ENCODE measurements at places on chromosomes 1 and 21.

GRCh38 chr1:28801461-28801860 is 10.5 kb upstream of the OPRD1 start:
- no peak for DNase-seq

- peak; percentile 93 for DNase-seq
Observed at GRCh38 chr1:206503591-206504362, 3.6 kb upstream of the RASSF5 start.

DNA sequence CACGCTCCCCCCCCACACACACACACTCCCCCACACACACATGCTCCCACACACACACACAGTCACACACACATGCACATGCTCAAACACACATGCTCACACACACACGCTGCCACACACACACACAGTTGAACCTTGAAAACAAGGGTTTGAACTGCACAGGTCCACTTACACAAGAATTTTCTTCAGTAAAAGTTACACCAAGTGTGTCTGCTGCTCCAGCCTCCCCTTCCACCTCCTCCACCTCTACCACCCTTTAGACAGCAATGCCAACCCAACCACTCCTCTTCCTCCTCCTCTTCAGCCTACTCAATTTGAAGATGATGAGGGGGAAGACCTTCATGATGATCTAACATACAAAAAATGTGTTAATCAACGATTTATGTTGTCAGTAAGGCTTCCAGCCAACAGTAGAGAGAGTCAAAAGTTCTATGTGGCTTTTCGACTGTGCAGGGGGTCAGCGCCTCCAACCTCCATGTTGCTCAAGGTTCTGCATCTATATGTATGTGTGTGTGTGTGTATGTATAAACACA is 26.8 kb downstream of the HSF2BP start:
- DNase-seq: no peak

DNA sequence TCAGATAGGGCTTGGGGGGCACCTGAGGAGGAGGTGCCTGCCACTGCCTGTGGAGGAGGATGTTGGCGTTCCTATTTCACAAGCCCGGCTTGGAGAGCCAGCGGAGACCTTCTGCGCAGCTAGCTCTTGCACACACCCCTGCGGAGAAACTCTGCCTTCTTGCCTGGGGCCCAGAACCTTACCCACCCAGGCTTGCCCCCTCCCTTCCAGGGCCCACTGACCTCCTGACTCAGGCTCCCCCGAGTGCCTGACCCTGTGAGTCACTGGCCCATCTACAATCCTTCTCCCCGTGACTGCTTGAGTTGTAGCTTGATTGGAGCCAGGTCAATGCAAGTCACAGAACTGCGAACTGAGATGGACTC is 3.4 kb downstream of the HES2 start:
- DNase-seq: no peak

DNA sequence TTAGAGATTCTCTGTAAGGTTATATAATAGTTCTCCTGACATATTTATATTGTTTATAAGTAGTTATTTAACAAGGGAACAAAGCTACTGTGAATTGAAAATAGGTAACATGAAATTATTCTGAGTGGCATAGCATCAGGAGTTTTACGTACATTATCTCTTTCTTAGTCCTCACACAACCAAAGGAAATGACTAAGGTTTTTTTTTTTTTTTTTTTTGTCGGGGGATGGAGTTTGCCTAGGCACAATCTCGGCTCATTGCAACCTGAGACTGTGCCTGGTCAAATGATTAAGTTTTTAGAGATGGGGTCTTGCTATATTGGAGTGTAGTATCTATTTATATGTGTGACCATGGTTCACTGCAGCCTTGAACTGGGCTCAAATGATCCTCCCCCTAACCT is 24.9 kb downstream of the TMED5 start:
- DNase-seq: no peak

GRCh38 chr1:43668956-43669355 is 19.0 kb downstream of the KDM4A start:
- DNase-seq: no peak

DNA sequence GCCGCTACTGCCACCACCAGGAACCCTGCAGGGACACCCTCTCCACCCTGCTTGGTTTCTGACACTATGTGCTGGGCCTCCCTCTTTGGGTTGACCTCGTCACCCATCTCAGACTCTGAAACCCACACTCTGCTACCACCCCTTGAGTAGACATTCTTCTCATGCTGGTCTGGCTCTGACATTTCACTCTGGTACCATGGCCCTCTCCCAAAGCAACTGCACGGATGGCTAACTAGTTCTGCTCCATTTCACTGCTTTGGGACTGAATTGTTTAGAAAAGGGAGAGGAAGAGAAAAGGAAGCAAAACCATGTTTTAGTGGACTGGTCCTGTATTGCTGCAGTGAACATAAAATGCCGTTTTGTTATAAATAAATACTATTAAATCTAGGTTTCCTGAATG is 137.8 kb downstream of the KCNK2 start:
- DNase-seq: no peak

- DNase-seq: no peak
Observed at GRCh38 chr1:210653771-210654170, 325.1 kb downstream of the HHAT start.

- no peak for DNase-seq
Observed at GRCh38 chr1:44536357-44537209, 131.5 kb downstream of the RNF220 start.

- DNase-seq: no peak
Observed at GRCh38 chr1:192265516-192266173, 51.1 kb upstream of the RGS21 start.

- DNase-seq: no peak
Observed at GRCh38 chr1:154733621-154734020, 125.6 kb upstream of the ADAR start.

- no peak for DNase-seq
Observed at GRCh38 chr1:39131940-39132339, 72.6 kb upstream of the MACF1 start.

DNA sequence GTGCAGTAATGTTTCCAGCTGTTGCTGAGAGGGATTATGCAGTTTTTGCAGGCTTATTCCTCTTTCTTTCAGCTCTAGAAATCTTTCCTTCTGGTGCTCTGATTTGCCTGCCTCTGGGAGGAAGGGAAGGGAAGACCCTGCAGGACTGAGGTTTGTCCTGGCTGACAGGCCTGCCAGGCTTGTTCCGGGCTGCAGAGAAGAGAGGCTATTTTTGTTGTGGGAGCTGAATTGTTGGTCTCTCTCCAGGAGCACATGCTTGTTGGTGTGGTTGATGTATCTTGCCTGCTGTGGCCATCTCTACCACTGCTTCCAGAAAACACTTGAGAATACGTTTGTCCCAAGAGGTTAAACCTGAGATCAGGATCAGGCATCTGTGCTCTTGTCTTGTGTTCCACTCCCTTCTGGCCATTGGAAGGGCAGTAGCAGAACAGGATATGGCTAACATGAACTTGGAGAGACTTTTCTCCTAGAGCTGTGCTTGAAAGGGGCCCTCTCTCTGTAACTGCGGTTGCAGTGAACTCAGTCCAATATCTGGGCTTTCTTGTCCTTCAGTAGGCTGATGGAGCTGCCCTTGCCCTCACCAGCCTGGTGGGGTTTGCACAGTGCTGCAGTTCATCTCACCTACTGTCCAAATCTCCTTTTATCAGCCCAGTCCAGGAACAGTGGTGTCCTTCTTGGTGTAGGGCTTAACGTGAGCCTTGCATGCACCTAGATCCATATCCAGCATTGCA is 21.5 kb upstream of the SLC25A34 start:
- DNase-seq: no peak

DNA sequence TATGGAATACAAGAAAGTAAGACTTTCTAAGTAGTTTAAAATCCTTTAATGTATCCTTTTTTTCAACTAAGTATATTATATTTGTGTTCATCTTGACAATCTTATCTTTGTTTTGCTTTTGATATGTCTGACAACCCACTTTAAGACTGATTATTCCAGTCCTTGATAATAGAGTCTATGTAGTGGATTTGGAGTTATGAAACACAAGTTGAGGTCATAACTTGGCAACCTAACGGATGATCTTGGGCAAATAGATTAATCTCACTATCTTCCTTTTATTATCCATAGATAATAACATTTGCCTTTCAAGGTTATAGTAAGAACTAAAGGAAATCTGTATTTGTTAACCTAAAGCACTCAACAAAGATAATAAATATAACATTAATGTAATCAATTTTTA is 4.8 kb upstream of the GBP2 start:
- no peak for DNase-seq

DNA sequence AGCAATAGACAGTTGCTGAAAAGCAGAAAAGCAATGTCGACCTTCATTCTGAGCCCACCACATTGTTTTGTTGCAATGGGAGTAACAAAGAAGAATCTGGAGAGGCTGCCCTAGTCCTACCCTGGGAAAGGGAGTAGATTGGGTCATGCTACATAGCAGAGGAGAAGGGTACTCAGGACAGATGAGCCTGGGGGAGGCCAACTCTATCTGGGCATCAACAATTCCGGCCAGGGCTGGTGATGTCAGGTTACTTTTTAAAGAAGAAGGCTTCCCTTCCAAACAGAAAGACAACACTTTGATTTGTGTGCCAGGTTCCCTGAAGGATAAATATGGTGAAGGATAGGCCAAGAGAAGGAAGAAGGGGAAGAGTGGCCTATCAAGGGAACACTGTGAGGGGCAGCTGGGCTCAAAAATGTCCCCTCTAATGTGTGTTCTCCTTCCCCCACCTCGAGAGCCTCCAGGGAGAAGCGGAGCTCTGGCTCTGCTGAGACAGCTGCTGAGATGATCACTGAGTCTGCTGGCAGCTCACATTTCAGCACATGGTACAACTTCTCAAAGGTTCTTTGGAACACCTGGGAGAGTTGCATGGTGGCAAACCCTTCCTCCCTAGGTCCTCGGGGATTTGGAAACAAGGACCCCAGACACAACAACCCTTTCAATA is 3.2 kb upstream of the ADIPOR1 start:
- DNase-seq: no peak

DNA sequence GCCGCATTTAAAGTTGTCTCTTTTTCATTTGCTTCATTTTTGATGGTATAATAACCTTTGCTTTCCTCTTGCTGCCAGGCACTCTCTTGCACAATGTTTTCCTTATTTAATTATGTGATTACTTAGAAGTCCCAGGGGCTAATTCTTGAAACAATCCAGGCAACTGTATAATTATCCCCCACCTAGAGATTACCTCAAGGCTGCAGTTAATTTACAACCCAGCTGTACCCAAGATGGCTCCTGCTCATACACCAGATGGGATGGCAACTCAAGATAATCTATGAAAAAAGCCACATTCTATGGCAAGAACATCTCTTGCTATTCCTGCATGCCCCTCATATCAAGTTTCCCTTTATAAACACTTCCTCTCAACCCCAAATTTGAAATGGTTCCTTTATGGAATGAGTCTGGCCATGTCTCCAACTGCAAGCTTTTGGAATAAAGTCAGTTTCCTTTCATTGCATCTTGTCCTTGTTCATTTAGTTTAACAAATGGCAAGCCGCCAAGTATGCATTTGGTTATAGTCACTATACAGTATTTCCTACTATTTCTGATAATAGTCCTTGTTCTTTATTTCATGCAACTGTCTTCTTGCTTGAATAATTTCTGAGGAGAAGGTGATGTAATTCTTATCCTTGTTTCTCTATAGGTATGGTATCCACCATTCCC is 1042.6 kb downstream of the PLA2G4A start:
- no peak for DNase-seq

- peak; percentile 10 for DNase-seq
Observed at GRCh38 chr1:24364605-24364974, 45.4 kb downstream of the GRHL3 start.

- peak; percentile 63 for DNase-seq
Observed at GRCh38 chr21:42423197-42423675, 19.5 kb downstream of the UBASH3A start.

DNA sequence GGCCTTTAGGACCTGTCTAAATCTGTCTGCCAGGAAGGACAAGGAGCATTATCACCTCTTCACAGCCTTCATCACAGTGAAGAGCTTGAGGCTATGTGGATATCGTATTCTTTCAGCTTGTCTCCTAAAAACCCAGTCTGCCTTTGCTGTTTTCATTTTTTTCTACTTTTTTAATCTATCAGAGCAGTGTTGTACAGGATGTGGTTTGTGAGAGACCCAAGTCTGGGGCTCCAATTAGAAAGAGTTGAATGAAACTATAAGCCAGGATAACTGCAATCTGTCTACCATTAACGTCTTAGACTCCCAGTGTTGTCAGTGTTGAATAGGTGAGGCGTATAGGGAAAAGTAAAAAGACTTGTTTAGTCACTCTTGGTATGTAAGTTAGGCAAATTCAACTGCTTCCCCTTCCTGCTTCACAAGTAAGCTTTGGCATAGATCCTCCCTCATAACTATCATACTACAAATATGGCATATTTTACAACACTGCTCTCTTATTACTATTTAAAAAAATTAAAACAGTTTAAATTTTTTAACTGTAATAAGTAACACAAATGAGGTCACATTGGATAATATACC is 1225.8 kb upstream of the PRMT6 start:
- no peak for DNase-seq

GRCh38 chr1:146032631-146033219 is 11.2 kb upstream of the HJV start:
- DNase-seq: peak; percentile 68

DNA sequence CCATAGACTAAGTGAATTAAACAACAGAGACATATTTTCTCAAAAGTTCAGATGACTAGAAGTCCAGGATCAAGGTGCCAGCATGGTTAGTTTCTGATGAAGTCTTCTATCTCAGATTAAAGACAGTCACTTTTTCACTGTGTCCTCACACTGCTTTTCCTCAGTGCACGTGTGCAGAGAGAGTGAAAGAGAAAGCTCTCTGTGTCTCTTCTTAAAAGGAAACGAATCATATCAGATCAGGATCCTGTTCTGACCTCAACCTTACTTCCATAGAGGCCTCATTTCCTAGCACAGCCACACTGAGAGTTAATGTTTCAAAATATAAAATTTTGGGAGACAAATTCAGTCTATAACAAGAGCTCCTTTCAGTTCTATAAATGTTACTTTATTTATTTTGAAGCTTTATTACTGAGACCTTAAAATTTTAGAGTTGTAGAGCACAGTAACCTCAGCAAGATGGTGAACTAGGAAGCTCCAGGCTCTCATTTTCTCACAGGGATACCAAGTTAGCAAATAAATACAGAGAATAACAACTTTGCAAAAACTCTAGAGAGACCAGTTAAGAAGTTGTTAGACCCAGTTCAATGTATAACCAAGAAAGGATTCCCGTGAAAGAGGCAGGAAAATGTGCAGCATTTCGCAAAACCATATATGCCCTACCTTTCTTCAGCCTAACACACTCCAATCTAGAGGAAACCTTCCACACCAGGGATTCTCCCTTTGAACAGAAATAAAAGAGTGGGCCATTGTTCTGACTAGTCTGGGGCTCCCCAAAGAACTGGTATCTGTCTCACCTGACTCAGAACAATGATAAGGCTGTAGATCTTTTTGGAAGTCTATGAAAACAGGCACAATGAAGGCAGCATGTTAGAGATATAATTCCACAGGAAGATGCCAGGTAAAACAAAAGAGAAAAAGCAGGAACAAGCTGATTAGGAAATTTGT is 372.2 kb downstream of the MRPL39 start:
- DNase-seq: no peak

DNA sequence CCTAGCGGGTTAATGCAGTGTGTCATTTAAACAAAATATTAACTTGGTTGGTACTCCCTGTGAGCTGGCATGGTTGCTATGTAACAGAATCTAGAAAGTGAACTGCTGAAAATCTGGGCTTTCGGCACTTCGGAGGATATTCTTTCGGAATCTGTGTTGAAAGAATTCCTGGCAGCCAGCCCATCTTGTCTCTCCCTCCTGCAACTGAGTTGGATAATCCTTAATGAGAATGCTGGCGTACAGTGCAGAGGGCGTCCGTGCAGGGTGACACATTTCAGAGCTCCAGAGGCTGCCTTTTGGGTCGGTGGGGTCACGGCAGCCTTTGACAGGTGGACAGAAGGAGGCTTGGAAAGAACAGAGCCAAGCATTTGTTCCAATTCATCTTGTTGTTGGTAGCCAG is 3.7 kb downstream of the KAZN start:
- no peak for DNase-seq

- DNase-seq: no peak
Observed at GRCh38 chr1:147754661-147755060, 5.7 kb downstream of the GJA5 start.
